ENCODE measurements at places on chromosomes 7 and 10. TPM values are rescaled to one million over a fixed set of nuclear protein-coding genes. Genes with fewer than 3 reads are reported as not detected.

The GBX1 gene
- not detected for total RNA-seq

The SFTPD gene
- total RNA-seq = not detected

The SSC4D gene
- 0.23 TPM for total RNA-seq

The FFAR4 gene
- total RNA-seq = not detected

The MACC1 gene
- total RNA-seq = 1.5 TPM

The ORAI2 gene
- 58.1 TPM for total RNA-seq

The PNLIPRP1 gene
- total RNA-seq = not detected

The MYOZ1 gene
- not detected for total RNA-seq

The SPDYE8 gene
- total RNA-seq = not detected

The SLC16A12 gene
- not detected for total RNA-seq

The AKR1B15 gene
- not detected for total RNA-seq

The SPDYE11 gene
- not detected for total RNA-seq

The CC2D2B gene
- 3.0 TPM for total RNA-seq

The COL26A1 gene
- total RNA-seq = not detected

The RAMP3 gene
- not detected for total RNA-seq

The WASHC2A gene
- total RNA-seq = 33.3 TPM

The TAS2R3 gene
- 0.75 TPM for total RNA-seq

The KCNIP2 gene
- total RNA-seq = 1.6 TPM

The C10orf95 gene
- total RNA-seq = 0.35 TPM

The MYPN gene
- not detected for total RNA-seq

All from activated CD8-positive, alpha-beta memory T cell treated with anti-CD3 and anti-CD28 coated beads, Interleukin-2, amount 10 ng/mL, durations not matched to agents 7 days and 5 days (primary cell).